ENCODE measurements at places on chromosomes 13 and 19.

DNA sequence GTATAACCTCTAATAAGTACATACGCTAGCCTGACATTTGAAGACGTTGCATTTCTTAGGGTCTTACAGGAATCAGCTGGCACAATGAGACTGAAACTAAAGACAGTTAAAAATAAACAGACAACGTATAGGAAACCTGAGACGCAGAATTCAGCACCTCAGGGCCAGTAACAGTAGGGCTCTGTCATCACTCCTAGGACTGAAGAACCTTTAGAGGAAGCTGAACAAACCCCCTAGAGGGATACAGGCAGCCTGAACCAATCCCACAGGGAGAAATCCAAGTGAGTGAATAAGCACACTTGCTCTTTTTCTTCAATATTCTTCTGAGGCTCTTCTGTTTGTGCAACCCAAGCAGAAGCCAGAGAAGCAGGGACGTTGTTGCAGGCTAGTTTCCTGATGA lies 53.9 kb upstream of the KLHL1 start:
- no peak for DNase-seq

GRCh38 chr13:95209109-95209508 lies 92.1 kb downstream of the ABCC4 start:
- no peak for DNase-seq

- DNase-seq: peak; percentile 44
Measured at GRCh38 chr13:111115965-111116521, 933 bp downstream of the ARHGEF7 start.

- no peak for DNase-seq
Measured at GRCh38 chr13:106587787-106588186, 19.9 kb upstream of the ARGLU1 start.

- no peak for DNase-seq
Measured at GRCh38 chr19:16096280-16096855, 15.3 kb upstream of the RAB8A start.

DNA sequence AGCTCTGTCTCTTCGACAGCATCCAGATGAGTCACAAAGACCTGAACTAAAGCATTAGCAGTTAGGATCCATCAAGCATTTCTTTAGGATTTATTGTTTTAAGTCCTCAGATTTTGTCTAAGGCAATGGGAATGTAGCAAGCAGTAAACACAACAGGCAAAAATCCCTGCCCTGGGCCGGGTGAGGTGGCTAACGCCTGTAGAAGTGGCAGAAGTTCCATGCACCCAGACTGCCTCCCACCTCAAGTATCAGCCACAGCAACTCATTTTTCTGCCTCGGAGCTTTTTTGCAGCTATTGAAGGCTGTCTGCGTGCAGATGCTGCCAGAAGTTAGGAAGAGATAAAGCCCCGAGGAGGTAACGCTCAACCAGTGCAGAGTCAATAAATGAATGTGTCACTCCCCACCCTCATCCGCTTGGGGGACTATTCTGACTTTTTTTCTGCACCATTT lies 47.1 kb upstream of the MRI1 start:
- no peak for DNase-seq

DNA sequence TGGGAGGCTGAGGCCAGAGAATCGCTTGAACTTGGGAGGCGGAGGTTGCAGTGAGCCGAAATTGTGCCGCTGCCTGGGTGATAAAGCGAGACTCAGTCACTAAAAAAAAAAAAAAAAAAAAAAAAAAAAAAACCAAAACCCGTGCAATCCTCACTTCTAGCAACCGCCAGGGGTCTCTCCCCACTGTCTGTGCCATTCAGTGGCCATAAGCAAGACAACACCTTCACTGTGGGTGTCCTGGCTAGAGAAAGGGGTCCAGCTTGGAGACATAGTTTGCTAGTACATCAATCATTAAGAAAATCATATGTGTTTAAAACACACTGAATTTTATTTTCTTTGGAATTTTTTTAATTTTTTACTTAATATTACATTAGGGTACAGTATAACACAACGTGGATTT lies 68.2 kb downstream of the RASL11A start:
- no peak for DNase-seq

All from neural crest cell (in vitro differentiated cells).